Stomach (tissue), 19 donors: ENCODE measurements at places on chromosomes 1 and 21.

GRCh38 chr1:151981178-151981525 lies 12.5 kb downstream of the S100A10 start:
- no peak overlapping the region for H3K4me3 ChIP-seq
- no peak for DNase-seq
- peaks cover 59% of the 10 kb centered on the region for H3K36me3 ChIP-seq
- H3K4me1 ChIP-seq = peaks cover 24% of the 10 kb centered on the region
- H3K27ac ChIP-seq = peak overlapping the region; percentile 44
- H3K27me3 ChIP-seq = no peaks in the 10 kb centered on the region

DNA sequence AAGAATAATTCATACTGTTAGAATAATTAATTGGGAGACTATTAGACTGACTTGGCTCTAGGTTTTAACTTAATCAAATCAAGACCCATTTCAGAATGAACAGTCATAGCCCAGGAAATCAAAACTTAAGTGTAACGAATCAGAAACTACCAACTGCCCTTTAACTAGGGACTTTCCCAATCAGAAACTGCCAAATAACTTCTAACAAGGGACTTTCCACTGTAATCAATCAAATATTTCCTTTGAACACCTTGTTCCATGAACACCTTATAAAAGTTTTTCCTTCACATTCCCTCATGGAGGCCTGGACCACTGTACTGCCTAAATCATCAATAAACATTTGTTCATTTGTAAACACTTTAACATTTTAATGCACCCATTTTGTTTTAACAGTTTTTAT lies 1054.7 kb upstream of the TMPRSS15 start:
- no peaks in the 10 kb centered on the region for H3K27me3 ChIP-seq
- DNase-seq = no peak
- no peaks in the 10 kb centered on the region for H3K36me3 ChIP-seq
- H3K4me3 ChIP-seq = no peak overlapping the region

GRCh38 chr21:35697321-35697808 lies 363.0 kb downstream of the SETD4 start:
- DNase-seq = peak; percentile 87
- H3K27me3 ChIP-seq = no peaks in the 10 kb centered on the region
- no peaks in the 10 kb centered on the region for H3K36me3 ChIP-seq
- no peak overlapping the region for H3K4me3 ChIP-seq

GRCh38 chr1:171037626-171038025 lies 53.1 kb upstream of the FMO3 start:
- peaks cover 7% of the 10 kb centered on the region for H3K27me3 ChIP-seq
- no peak overlapping the region for H3K4me3 ChIP-seq
- H3K4me1 ChIP-seq = no peaks in the 10 kb centered on the region
- no peaks in the 10 kb centered on the region for H3K36me3 ChIP-seq

DNA sequence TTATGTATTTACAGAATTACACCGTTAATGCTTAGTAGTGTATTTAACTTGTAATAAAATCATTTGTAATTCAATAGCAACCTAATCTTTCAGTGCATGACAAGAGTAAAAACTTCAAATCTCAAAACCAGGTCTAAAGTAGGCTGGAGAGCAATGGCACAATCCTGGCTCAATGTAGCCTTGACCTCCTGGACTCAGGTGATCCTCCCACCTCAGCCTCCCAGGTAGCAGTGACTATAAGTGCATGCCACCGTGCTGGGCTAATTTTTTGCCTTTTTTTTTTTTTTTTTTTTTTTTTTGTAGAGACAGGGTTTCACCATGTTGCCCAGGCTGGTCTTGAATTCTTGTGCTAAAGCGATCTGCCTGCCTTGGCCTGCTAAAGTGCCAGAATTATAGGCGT lies 11.3 kb downstream of the IPP start:
- no peak overlapping the region for H3K27ac ChIP-seq
- no peaks in the 10 kb centered on the region for H3K4me1 ChIP-seq
- no peaks in the 10 kb centered on the region for H3K27me3 ChIP-seq
- H3K36me3 ChIP-seq = no peaks in the 10 kb centered on the region

DNA sequence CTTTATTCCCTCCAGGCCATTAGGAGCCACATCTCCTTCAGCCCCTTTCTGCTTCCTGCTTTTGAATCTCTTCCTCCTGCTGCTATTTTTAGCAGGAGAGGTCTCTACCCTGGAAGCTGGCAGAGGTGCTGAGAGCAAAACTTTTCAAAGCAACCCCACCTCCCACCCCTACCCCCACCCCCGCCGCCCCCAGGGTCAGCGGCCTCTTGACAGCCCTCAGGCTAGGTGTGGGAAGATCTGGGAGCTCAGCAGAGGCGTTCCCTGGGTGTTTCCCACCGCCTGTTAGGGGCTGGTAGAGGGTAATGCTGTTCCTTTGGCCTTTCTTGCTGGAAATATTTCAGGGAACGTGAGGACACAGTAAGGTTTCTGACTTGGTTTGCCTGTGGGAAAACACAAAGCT lies 112.5 kb upstream of the CACHD1 start:
- H3K4me3 ChIP-seq = no peak overlapping the region
- no peaks in the 10 kb centered on the region for H3K27me3 ChIP-seq
- H3K4me1 ChIP-seq = no peaks in the 10 kb centered on the region
- H3K27ac ChIP-seq = no peak overlapping the region
- peak; percentile 11 for DNase-seq

DNA sequence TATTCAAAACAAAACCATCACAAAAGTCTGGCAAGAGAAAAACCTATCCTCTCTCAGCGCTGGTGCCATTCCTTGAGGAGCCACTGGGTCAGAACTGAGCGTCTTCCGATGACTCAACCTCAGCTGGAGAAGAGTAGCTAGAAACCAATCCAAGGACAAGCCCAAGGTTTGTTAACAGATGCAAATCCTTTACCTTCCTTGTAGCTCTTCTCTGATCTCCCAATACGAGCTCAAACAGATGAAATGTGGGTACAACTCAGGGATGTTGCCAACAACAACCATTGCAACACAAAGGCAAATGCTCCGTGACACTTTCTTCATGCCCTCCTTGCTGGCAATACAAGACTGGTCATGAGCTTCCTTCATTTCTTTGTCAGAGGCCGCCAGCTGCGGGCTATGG lies 337.1 kb downstream of the SIPA1L2 start:
- no peak overlapping the region for H3K27ac ChIP-seq
- H3K4me1 ChIP-seq = no peaks in the 10 kb centered on the region
- H3K36me3 ChIP-seq = no peaks in the 10 kb centered on the region
- no peak for DNase-seq
- no peak overlapping the region for H3K4me3 ChIP-seq
- H3K27me3 ChIP-seq = no peaks in the 10 kb centered on the region

GRCh38 chr1:219383281-219383680 lies 209.6 kb downstream of the LYPLAL1 start:
- DNase-seq = no peak
- no peaks in the 10 kb centered on the region for H3K4me1 ChIP-seq
- no peak overlapping the region for H3K4me3 ChIP-seq
- H3K27me3 ChIP-seq = no peaks in the 10 kb centered on the region
- H3K36me3 ChIP-seq = no peaks in the 10 kb centered on the region

- no peak for DNase-seq
- no peaks in the 10 kb centered on the region for H3K36me3 ChIP-seq
- H3K4me1 ChIP-seq = no peaks in the 10 kb centered on the region
- no peak overlapping the region for H3K4me3 ChIP-seq
Observed at GRCh38 chr1:9211291-9211811, 23.2 kb upstream of the H6PD start.

- peaks cover 15% of the 10 kb centered on the region for H3K4me1 ChIP-seq
- peaks cover 13% of the 10 kb centered on the region for H3K27me3 ChIP-seq
- peak within 1 kb of the TSS; percentile 35 for H3K27ac ChIP-seq
- H3K36me3 ChIP-seq = no peaks in the 10 kb centered on the region
- no peak for DNase-seq
Observed at GRCh38 chr1:42152907-42153600, at the start of gene GUCA2B. GUCA2B (plus strand) TSS chr1:42153410; CDS start chr1:42153451, 41 bp downstream.

GRCh38 chr1:44227211-44227610 lies 13.9 kb downstream of the DMAP1 start:
- no peak overlapping the region for H3K4me3 ChIP-seq
- no peaks in the 10 kb centered on the region for H3K36me3 ChIP-seq
- H3K27ac ChIP-seq = no peak overlapping the region
- no peaks in the 10 kb centered on the region for H3K4me1 ChIP-seq
- no peaks in the 10 kb centered on the region for H3K27me3 ChIP-seq
- no peak for DNase-seq

DNA sequence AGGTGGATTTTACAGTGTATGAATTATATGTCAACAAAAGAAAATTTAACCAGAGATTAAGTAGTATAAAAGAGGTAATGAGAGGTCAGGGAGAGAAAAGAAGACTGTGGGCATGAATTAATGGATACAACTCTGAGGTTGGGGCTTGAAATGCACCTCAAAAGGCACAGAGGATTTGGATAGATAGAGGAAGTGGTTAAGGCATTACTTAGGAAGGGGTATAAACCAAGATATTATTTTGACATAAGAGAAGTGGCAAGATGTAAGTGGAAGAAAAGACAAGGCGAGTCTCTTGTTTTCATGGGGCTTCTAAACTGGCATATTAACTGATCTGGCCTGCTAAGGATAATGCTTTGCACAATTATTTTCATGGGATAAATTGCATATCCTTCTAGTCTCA lies 34.1 kb downstream of the RAP1A start:
- H3K4me3 ChIP-seq = no peak overlapping the region
- peaks cover 73% of the 10 kb centered on the region for H3K4me1 ChIP-seq
- H3K27ac ChIP-seq = no peak overlapping the region
- no peak for DNase-seq

DNA sequence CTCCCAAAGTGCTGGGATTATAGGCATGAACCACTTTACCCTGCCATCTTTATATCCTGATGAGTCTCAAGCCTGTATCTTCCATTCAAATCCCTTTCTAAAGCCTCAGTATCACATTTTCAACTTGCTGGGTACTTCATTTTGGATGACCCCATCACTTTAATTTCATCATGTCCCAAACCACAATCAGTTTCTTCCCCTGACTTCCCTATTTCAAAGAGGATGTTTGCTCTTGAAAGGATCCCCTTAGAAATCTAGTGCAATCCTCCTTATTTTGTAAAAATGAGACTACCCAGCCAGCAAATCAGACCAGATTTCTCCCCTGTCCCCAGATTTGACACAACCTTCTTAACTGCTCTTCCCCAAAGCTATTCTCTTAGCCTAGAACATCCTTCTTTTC lies 7.0 kb upstream of the TRIT1 start:
- no peak overlapping the region for H3K27ac ChIP-seq
- peaks cover 8% of the 10 kb centered on the region for H3K4me1 ChIP-seq
- no peak for DNase-seq
- no peak overlapping the region for H3K4me3 ChIP-seq
- H3K27me3 ChIP-seq = no peaks in the 10 kb centered on the region
- no peaks in the 10 kb centered on the region for H3K36me3 ChIP-seq

DNA sequence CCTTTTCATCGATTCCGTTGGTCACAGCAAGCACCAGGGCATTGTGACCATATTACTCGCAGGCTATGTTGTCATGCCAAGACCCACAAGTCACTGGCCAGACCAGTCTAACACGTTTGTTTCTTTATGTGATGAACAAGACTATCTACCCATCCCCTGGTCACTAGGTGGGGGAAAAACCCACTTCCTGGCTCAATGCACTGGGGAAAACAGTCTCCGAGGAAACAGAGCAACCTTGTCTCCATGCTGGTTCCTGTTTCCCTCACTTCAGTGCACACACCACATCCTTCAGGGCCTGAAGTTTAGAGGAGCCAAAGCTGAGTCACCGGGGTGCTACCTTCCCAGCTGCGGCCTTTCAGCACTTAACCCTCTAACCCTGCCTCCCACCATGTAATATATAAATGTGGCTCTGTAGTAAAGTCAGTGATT lies 20.9 kb downstream of the ERICH3 start:
- H3K27me3 ChIP-seq = no peaks in the 10 kb centered on the region
- no peak overlapping the region for H3K27ac ChIP-seq
- DNase-seq = peak; percentile 26
- H3K36me3 ChIP-seq = no peaks in the 10 kb centered on the region
- H3K4me3 ChIP-seq = no peak overlapping the region

DNA sequence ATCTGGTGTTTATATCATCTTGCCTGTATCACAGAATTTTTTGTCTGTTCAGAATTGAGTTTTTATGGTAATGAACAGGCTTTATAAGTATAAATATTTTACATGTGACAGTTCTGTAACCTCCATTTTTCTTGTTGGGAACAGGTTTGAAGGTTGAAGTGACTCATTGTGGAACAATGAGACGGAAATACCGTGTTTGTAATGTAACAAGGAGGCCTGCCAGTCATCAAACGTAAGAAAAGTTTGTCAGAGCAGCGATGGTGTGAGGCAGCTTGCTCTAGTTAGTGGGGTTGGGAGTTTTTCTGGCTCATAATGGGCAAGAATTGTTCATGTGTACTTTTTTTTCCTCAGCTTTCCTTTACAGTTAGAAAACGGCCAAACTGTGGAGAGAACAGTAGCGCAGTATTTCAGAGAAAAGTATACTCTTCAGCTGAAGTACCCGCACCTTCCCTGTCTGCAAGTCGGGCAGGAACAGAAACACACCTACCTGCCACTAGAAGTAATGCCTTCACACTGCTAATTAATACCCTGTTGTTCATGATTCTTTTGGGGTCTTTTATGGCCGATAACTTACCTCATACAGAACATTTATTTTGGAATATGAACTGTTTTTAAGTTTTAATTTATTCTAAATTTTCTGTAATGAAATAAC lies 75.2 kb upstream of the TEKT2 start:
- H3K36me3 ChIP-seq = peaks cover 64% of the 10 kb centered on the region
- H3K4me3 ChIP-seq = no peak overlapping the region
- no peaks in the 10 kb centered on the region for H3K27me3 ChIP-seq

- H3K36me3 ChIP-seq = no peaks in the 10 kb centered on the region
- H3K4me1 ChIP-seq = no peaks in the 10 kb centered on the region
- H3K4me3 ChIP-seq = no peak overlapping the region
- DNase-seq = no peak
Observed at GRCh38 chr1:178627037-178627436, 98.0 kb upstream of the RALGPS2 start.

GRCh38 chr1:158124999-158125398 lies 55.7 kb upstream of the CD1D start:
- peaks cover 15% of the 10 kb centered on the region for H3K27me3 ChIP-seq
- H3K4me1 ChIP-seq = no peaks in the 10 kb centered on the region
- no peak overlapping the region for H3K4me3 ChIP-seq
- H3K36me3 ChIP-seq = no peaks in the 10 kb centered on the region

- H3K27me3 ChIP-seq = no peaks in the 10 kb centered on the region
- no peaks in the 10 kb centered on the region for H3K4me1 ChIP-seq
- DNase-seq = no peak
- peaks cover 41% of the 10 kb centered on the region for H3K36me3 ChIP-seq
- H3K4me3 ChIP-seq = no peak overlapping the region
Observed at GRCh38 chr1:167373398-167373797, 144.9 kb downstream of the CD247 start.
